ENCODE measurements at places on chromosomes 6 and 20.

GRCh38 chr6:112225691-112226090, 28.7 kb downstream of the LAMA4 start:
- no peak for DNase-seq

GRCh38 chr20:44419131-44419844, 56.4 kb upstream of the TTPAL start:
- no peak for DNase-seq

DNA sequence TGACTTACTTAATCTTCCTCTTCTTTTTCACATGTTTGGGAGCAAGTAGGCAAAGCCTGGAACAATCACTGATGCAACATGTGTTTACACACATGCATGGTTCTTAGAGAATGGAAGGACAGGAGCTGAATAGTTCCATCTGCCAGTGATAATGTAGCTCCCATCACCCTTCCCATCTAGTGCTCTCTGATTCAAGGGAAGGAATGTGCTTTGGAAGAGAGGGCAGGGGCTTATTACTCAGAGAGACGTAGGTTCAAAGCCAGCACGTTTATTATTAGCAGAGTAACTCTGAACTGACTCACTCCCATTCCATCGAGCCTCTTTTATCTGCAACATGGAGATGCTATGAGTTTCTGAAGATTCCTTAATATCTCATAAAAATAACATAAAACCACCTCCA, 211.9 kb downstream of the GMPR start:
- DNase-seq = no peak

DNA sequence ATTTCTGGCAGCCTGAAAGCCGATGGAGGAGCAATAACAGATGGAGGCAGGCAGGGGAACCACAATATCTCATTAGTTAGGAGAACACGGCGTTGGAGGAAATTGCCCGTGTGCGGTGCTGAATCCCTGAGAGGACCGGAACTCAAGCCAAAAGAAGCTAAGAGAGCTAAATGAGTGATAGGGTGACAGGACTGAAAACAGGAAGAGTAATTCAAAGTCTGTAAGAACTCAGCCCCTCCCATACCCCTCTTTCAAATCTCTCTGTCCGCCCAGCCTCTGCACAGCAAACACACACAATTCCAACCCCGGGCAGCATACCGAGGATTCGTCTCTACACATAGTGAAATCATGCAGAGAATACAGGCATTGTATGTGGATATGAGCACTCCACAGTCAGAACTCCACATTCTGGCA, 2.6 kb upstream of the IPCEF1 start:
- no peak for DNase-seq

- no peak for DNase-seq
These were observed 262.6 kb upstream of the CDYL start for GRCh38 chr6:4513561-4513960.

GRCh38 chr20:43284486-43284885, 94.8 kb upstream of the PTPRT start:
- no peak for DNase-seq

DNA sequence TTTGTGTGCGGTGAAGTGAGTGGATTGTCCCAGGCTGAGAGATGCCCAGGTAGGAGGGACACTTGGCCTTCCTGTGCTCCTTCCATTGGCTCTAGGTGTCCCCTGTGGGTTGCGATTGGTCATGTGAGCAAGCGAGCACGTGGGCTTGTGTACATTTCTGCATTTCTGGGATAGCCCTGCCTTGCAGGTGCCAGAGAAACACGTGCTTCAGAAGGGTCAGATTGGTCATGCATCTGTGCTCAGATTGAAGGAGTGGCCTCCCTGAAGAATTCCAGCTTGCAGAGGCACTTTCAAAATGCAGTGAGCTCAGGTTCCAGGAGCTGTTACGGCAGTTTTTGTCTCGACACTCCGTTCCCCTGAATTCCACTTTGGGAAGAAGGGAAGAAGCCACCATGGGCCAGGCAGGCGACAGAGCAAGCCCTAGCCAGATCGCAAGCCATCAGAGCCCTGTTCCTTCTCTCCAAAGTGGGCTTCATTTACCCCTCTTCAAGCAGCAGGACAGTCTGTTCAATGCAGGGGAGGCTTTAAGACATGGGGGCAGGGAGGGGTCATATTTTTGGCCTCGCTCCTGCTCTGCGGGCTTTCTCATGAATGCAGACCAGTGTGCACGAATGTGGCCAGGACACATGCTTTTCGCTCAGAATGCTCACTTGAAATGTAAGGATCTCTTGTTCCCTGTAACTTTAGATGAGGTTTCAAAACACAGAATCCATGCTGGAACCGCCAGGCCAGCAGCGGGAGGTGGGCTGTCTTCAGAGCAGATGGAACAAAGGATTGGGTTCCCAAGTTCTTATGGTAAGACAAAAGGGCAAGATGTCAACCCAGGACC, 78.6 kb upstream of the AKAP12 start:
- DNase-seq = no peak

DNA sequence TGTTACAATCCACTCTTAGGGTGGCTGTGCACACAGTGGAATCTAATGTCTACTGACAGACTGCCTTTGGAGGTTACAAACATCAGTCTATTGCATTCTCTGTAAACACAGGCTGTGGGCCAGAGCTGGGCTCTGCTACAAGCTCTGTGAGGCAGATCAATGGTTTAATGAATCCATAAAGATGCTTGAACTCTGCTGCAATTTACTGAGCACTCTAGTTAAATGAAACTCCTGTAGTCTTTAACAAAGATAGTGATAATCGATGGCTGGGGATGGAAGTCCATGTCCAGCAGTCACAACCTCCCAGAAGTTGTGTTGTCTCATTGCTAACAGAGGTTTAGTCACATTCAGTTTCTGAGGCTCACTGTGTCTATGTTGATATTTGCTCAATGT, 50.5 kb downstream of the SOBP start:
- DNase-seq = no peak

DNA sequence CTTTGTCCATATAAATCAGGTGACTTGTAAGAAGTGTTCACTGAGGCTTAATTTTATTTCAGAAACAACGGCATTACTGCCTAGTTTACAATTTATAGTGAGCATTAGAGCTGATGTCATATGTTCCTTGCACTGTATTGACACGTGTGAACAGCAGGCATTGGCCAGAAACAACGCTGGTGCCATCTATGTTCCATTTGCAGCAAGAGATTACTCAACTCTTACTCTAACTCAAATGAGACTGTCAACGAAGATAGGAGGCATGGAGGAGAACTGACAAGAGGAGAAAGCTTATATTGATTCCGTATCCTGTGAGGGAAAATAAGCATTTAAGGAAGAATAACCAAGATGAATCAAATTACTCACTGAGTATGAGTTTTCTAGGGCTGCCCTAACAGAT, 48.4 kb downstream of the MTFR2 start:
- DNase-seq = no peak

- DNase-seq = no peak
These were observed 80.8 kb upstream of the MPC1 start for GRCh38 chr6:166463359-166464067.

GRCh38 chr20:1802385-1803060, 92.7 kb upstream of the SIRPA start:
- peak; percentile 66 for DNase-seq

DNA sequence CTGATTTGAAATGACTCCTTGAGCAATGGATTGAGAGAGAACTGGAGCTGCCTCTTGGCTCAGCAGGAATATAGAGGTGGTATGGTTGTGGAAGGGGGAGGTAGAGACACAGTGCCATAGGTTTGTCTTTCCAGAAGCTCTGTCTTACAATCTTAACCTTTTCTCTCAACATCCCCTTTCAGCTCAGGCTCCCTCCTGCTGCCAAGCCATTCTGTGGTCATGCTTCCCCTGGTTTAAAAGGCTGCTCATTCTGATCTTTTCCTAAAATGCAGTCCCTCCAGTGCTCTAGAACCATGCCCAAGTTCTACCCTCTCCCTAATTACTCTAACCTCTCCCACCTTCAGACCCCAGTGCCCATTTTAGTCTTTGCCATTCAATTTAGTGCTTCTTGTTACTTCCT, 517.9 kb upstream of the MARCKS start:
- no peak for DNase-seq

DNA sequence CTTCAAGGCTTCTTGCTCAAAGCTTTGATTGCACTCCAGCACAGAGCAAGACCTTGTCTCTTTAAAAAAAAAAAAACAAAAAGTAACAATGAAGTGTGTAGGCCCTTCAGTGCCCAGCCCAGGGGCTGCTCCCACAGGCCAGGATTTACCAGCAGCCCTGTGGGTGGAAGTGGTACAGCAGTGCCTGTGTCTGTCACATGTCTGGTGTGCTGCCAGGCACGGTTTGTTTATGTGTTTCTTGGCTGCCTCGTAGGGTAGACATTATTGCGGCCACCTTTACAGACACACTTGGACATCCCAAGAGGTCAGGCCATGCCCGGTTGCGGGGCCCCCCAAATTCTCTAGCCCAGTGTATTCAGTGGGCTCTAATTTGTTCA, 12.7 kb downstream of the DYNLRB1 start:
- no peak for DNase-seq

GRCh38 chr6:111759331-111759835, 113.9 kb downstream of the FYN start:
- no peak for DNase-seq

- DNase-seq = no peak
These were observed 14.2 kb upstream of the PREX1 start for GRCh38 chr20:48841875-48842529.

DNA sequence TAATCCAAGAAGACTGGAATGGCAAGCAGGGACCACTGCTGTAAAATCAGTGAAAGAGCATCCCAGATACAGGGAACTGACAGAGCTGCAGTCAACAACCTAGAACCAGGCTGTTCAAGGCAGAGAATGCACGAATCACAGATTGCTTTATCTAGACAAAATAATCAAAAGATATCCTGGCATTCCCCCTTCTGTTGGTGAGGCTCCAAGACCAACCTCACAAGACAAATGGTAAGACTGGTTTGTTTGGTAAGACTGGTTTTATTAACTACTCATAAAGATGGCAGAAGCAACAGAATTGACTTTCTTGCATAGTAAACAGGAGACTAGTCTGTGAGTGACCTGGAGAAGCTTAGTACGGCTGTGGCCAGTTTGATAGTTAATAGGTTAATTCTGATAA, 88.8 kb upstream of the AHI1 start:
- DNase-seq = no peak

GRCh38 chr6:129567374-129567773, 142.6 kb downstream of the ARHGAP18 start:
- DNase-seq = peak; percentile 55

- no peak for DNase-seq
These were observed 49.1 kb upstream of the FRMD1 start for GRCh38 chr6:168128006-168128630.

GRCh38 chr6:6176586-6177228, 143.8 kb downstream of the F13A1 start:
- DNase-seq = no peak

DNA sequence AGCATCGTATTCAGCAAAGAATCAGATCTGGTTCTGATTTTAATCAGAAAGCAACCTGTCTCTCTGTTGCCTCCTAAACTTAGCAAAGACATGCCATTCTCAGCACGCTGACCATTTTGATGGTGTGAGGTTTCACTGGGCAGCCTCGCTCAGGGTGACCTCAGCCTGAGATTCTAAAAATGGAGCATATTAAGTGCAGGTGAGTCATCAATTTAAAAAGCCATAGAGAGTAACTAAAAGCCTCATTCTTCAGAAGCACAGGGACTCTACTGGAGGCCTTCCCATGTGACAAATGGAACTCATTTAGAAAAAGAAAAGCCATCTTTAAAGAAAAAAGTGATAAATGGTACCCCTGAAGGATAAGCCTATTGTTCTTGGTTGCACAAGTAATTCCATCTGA, 91.3 kb downstream of the FILIP1 start:
- DNase-seq = no peak

- peak; percentile 81 for DNase-seq
These were observed 51.3 kb downstream of the PTPN1 start for GRCh38 chr20:50561379-50562078.

DNA sequence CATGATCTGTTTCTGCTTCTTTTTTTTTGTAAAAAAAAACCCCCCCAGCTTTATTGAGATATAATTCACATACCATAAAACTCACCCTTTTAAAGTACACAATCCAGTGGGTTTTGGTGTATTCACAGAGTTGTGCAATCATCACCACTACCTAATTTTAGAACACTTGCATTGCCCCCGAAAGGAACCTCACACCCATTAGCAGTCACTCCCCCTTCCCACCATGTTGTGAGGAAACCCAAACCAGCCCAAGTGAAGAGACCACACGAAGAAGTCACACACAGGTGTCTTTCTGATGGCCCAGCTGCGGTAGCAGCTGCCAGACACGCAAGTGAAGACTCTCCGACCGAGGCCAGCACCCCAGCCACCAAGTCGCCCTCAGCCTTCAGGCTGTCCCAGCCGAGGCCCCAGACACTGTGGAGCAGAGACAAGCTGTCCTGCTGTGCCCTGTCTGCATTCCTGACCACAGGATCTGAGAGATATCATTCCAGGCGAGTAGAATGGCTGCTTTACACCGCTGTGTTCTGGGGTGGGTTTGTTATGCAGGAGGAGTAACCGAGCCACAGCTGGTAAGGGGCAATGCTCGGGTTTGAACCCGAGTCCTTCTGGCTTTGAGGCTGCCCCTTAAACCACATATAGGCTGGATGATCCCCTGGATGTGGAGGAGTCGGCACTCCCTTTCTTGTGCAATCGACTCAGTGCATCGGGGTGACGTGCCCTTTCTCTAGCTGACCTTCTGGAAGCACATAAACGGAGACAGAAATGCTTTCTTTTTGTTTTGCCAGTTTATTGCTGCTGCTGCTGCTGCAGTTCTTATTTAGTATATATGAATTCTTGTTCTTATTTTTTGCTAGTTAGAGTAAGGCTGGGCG, 59.1 kb upstream of the PTPN1 start:
- DNase-seq = peak; percentile 46

- peak; percentile 41 for DNase-seq
These were observed 1.4 kb downstream of the HLA-B start for GRCh38 chr6:31355583-31355948.

GRCh38 chr6:151004383-151005024, 139.0 kb downstream of the MTHFD1L start:
- DNase-seq = no peak

- DNase-seq = no peak
These were observed 210.3 kb downstream of the FOXA2 start for GRCh38 chr20:22374066-22374465.

- no peak for DNase-seq
These were observed 121.6 kb upstream of the ECI2 start for GRCh38 chr6:4256969-4257368.

DNA sequence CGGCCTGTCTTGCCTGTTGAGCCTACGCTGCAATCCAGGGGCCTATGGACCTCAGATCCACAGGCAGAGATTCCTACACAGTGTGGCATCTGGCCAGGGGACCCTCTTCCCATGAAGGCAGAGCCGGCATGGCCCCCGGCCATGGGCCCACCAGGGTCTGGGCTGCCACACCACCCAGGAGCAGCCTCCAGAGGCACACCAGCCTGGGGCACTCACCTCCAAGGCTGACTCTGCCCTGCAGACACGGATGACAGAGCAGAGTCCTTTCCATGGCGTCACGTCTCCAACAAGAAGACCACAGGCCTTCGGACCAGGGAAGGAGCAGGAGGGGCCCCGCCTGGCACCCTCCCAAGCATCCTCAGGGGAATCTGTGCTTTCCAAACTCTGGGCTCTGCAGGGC, 3.5 kb upstream of the HRH3 start:
- no peak for DNase-seq

Measured in activated T-cell treated with anti-CD3 and anti-CD28 coated beads, Interleukin-2, amount 50 U/mL, for 48 hours (primary cell).